ENCODE measurements at places on chromosomes 6 and 20.

GRCh38 chr6:164142322-164142721 lies 727.8 kb downstream of the QKI start:
- no peak for DNase-seq

DNA sequence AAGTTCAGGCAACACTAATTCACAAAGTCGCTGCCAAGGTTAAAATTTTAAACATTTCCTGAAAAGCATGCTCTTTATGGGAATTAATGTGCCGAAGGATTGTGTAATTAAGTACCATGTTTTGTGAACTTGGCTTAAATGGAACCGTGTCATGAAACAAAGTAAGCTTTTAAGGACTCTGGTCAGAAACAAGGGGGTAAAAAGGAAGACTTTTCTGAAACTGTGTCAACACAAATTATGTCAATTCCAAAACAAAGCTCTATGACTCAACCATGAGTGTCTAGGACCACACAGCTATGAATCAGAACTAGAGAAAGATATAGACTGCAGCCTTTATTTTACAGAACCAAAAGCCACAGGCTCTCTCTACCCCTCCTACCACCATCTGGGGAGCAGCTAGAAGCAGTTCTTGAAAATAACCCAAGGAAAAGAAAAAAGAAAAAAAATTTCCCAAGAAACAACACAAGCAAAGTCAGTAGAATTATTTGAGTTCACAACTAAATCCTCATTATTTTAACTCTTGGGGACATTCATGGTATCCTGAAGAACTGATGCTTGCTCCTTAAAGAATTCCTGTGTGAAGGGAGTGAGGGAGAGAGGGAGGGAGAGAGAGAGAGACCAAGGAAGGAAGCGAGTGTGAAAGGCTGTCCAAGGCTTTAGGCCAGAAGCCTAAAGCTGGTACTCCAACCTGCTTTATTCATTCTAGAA lies 81.9 kb downstream of the ZMYND8 start:
- DNase-seq = peak; percentile 95

DNA sequence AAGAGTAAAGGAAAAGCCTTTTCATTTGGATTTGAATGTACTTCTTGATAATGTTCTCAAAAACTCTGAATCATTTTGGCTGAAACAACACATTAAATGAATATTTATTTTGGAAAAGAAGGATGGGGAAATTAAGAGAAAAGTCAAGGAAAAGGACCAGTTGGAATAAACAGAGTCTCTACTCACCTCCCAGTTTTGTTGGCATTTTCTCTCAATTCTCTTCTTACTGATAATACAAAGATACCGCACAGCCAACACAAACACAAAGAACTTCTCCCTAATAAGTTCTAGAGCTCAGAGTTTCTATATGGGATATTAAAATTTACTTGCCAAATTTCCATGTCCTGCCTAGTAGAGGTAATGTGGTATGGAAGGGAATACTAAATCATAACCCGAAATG lies 13.1 kb downstream of the EPM2A start:
- peak; percentile 54 for DNase-seq

- DNase-seq = no peak
Measured at GRCh38 chr6:3308106-3308505, 49.4 kb downstream of the PSMG4 start.

GRCh38 chr6:18100296-18100695 lies 22.2 kb downstream of the NHLRC1 start:
- DNase-seq = no peak

DNA sequence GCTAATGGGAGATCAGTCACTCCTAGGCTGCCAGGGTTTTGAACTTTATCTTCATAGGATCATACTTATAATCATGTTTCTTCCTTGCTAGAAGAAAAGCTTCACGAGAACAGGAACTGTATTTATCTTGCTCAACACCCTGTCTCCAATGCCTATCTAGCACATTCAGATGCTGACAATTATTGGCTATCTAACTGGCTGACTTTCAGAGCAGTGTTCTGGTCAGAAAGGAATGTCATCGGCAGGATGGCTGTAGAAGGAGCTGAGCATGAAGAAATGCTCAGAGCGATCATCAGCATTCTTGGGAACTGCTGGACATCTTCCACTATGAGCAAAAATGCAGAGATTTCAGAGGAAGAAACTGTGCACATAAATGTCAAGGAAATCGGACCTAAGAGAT lies 628.0 kb upstream of the NRSN1 start:
- DNase-seq = no peak

DNA sequence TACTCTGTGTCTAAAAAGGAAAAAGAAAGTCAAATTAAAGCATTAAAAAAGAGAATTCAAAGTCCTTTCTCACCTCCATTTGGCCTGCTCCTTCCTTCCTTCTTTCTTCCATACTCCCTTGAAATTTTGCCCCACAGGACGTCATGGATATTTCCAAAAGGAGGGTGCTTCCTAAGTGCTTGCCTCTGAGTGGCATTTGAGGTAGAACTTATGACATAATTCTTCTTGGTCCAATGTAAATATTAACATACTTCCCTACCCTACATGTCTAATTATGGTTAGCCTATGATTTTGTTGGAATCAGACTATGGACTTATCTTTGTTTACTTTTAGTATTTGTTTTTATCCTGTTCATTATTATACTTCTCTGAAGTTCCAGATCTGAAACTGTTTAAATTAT lies 132.3 kb downstream of the PFDN4 start:
- DNase-seq = peak; percentile 34

DNA sequence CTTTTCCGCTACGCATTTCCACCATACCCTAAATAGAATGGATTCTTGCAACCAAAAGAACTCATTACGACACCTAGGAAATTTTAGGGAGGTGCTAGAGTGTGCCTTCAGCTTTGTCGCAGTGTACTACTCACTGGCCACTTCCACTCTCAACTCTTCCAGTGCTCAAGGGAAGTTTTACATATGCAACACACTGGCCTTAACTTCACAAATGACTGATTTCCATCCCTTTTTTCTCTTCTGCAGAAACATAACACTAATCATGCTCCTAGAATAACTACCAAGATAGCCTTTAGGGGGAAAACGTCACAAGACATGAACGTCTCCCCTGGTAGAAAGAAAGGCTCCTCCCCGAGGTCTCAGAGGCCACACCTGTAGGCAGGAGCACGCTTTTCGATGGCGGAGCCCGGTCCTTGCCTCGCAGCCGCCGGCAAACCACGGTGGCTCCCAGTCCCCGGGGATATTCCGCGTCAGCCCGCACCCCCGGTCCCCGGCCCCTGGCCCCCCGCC lies 584 bp downstream of the LYRM4 start:
- peak; percentile 45 for DNase-seq

GRCh38 chr6:43336382-43336781 lies 27.8 kb upstream of the CRIP3 start:
- peak; percentile 17 for DNase-seq

DNA sequence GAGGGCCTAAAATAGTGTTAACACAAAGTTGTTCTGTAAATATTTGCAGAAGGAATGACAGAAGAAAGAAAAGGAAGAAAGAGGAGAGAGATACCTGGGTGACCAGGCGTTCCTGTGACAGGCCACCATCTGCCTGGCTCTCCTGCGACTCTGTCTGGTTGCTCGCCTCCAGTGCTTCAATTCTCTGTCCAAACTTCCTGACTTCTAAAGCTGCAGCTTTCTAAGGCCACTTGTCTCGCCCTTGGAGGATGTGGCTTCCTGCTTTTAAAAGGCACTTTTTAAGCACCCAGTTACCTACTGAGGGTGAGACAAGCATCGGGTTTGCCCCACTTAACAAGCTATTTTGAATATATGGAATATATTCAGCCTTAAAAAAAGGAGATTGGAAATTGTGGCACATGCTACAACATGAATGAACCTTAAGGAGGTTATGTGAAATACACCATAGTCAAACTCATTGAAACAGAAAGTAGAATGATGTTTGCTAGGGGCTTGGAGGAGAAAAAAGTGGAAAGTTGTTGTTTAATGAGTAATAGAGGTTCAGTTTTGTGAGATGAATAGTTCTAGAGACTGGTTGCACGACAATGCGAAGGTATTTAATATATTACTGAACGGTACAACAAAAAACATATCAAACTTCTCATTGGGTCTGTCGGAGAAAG lies 32.8 kb downstream of the VIP start:
- DNase-seq = no peak

DNA sequence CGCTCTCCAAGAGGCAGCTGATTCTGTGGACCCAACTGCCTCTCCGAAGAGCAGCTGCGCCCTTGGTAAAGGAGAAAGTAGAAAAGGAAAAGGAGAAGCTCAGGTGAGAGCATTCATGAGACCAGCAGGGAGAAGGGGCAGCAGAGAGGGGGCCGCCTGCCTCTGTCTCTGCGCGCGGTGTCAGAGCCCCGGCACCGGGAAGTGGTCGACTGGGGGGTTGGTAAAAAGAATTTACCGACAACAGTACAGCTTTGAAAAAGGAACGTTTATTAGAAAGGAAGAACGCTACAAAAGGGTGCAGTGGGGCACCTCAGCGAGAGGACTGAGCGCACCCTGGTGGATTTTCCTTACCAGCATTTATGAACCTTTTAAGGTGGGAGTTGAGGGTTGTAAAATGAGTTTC lies 61.9 kb downstream of the GPR6 start:
- DNase-seq = peak; percentile 36

GRCh38 chr6:14072084-14072483 lies 45.5 kb upstream of the CD83 start:
- peak; percentile 24 for DNase-seq

GRCh38 chr6:143775336-143775735 lies 67.8 kb upstream of the LTV1 start:
- DNase-seq = no peak

DNA sequence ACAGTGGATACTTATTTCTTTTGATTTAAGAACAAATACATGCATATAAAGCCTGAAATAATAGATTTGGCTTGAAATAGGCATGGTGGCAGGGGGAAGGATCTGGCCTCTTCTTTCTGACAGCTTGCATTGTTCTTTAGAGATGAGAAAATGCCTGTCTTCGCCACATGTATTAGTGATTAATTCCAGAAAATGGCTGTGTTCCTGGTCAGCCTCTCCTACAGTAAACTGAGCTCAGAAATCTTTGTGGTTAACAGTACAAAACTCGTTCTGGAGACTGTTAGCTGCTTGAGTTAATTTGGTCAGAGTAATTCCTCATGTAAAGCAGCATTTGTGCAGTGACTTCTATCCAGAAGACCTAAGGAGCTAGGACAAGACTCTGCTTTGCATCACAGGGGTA lies 151.5 kb downstream of the EYA4 start:
- DNase-seq = peak; percentile 1

DNA sequence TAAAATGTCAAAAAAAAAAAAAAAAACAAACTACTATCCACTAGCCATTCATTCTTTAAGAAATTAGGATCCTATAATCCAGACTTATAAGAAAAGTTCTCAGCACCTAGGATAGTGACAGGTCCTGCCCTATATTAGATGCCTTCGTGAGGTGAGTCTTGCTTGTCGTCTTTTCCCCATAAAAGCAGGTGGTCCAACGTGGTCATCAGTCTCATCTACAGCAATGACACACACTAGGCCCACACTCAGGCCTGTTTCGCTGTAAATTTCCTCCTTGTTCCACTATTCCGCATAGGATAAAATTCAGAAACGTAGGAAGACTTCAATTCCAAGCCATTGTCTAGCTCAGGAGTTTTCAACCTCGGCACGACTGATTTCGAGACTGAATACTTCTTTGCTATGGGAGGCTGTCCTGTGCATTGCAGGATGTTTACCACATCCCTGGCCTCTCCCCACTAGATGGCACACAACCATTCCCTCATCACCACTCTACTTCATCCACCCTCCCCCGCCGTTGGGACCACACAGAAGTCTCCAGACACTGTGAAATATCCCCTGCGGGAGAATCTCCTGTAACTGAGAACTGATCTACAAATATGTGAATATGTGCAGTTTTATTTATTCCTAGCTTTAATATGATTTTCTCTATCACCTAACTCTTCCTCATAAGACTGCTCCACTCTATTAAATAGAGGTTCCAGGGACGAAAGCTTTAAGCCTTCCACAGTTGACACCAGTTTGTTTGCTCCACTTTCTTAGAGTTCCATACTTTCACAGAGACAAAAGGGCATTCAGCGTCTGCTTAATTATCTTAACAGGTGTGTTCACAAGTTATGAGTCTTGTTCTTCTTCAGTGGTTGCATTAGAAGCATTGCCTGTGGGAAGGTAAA lies 346.3 kb downstream of the BMP2 start:
- peak; percentile 59 for DNase-seq

DNA sequence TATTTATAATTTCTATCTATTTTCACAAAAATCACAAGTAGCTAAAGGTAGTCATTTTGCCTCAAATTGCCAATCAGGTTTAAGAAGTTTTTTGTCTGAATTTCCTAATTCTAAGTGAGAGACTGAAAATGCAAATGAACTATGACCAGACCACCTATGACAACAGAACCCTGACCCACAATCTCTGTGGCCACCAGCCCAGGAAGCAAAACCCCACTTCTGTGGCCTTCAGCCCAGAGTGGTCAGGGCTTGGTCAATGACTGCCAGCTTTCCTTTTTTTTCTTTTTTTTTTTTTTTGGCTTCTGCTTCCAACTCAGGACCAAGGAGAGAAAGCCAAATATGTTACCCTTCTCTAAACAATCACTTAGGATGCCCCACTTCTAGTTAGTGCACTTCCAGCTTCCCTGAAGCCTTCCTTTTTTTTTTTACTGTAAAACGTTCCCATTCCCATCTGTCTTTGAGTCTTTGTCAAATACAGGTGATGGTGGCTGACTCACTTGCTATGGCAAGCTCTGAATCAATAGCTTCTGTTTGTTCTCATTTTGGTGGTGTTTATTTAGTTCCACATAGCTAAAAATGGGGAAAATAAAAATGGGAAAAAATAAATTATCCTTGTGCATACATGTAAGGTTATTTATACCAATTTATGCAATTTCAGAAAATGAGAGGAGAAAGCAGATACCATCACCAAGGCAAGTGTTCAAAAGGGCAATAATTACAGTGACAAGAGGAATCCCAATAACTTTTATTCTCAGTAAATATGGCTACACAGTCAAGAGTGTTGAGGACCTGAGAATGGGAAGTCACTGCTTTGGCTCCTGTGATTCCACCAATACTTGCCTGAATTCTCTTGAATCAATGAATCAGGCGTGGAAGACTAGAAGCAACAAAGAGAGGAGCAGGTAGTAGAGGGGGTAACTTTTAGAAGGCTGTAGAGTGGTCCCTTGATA lies 170.3 kb upstream of the PDE7B start:
- DNase-seq = no peak

GRCh38 chr6:154962753-154963152 lies 32.4 kb upstream of the TIAM2 start:
- peak; percentile 82 for DNase-seq

- DNase-seq = peak; percentile 22
Measured at GRCh38 chr20:32433311-32434021, 75.3 kb downstream of the ASXL1 start.
